ENCODE measurements at places on chromosomes 6 and 20.

DNA sequence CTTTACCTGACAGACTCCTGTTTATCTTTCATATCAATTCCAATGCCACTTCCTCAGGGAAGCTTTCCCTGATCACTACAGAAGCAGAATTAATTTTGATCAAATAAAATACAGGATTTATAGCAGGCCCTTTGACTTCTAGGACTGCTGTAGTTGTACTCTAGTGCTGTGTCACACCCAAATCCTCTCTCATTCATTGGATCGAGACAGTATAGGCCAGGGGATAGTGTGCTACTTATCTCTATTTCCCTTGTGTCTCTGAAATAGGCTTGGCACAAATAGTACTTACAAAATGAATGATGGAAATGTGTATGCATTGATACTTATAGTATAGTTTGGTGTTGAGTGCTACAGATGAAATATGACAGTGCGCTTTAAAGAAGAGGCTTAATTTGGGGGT is 19.8 kb downstream of the RALY start:
- no peak for DNase-seq

DNA sequence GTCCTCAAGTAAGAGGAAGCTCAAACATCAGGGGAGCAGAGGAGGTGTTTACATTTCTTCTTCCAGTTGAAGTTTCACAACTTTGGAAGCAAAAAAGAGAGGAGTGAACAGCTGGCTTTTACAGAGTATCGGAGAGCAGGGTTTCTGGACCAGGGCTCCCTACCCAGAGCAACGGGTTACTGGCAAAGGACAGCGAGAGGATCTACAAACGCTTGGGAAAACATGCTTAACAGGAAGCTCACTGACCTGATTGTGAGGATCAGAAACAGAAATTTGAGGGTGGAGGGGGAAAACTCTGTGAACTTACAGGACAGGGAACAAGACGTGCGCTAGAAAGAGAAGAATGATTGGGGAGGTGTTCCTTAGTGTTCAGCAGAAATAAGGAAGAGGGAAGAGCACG is 85.7 kb upstream of the TAB2 start:
- DNase-seq, result no peak

DNA sequence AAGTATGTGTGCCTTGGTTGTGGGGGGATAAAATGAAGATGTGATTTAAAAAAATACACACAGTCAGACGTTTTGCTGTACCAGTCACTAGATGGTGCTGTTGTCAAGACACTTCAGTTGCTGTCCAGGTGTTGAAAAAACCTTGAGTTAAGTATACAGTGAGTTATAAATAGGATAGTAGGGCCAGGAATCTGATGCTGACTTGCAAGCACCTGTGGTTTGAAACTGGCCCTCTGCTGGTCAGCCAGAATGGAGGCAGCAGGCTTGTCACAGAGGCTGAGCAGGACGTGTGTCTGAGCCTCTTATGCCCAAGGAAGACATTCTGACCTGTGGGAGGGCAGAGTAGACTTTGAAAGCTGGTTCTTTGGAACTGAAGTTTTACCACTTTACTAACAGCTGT is 27.8 kb downstream of the RNF8 start:
- no peak for DNase-seq

DNA sequence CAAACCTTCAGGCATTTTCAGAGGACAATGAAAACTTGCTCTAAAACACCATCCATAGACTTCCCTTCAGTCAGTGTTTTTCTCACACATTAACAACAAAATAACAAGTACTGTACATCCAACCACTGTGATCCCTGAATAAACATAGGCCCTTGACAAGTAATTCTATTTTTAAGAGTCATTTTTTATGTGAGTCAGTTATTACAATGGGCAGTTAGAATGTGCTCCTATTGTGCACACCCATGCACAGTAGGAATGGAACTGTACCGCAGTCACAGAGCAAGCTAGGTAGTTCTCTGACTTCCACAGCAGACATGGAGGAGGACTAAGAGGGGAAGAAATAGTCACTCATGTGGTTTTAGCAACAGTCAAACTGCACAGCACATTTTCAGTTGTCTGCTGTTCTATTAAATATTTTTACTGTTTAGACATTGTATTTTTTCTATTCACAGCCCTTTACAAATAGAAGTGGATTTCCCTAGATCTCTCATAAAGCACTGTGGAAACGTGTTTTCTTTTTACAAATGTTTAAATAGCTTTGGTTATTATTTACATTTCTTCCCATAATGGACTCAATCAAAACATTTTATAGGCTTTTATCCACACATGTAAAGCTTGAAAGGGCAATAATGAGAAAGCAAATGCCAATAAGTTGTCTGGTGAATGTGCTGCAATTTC is 100.4 kb downstream of the JAG1 start:
- DNase-seq, result no peak

DNA sequence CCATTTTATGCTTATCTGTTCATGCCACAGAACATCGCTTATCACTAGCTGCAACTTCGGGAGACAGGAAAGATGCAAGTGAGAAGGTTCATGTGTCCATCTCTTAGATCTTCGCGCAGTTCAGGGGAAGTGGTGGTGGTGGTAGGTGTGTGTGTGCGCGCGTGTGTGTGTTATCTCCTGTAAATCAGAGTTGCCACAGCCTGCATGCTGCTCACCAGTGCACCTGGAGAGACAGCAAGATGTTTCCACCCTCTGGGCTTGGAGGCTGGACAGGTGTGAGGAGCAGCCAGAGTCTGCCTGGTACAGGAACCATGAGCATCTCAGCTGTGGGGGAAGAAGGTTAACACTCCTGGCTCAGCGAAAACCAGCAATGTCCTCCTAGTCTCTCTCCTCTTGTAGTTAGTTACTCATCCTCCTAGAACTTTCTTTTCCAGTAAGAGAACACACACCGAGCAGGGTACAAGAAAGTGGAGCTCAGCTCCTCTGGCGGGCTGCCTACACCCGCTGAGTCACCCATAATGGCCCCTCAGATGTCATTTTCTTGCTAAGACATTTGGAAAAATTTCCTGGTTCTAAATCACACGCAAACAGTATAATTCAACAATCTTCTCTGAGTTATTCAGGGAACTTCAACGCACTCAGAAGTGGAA is 5.1 kb upstream of the TUBB1 start:
- no peak for DNase-seq

Measured in stimulated activated naive CD4-positive, alpha-beta T cell (primary cell).